Fibroblast of upper back skin (primary cell): ENCODE measurements at places on chromosomes 3 and 15.

GRCh38 chr3:50382722-50383121 is 23.4 kb upstream of the TMEM115 start:
- no peak for DNase-seq

GRCh38 chr3:14689247-14689980 is 14.5 kb downstream of the C3orf20 start:
- DNase-seq, result no peak

- no peak for DNase-seq
Measured at GRCh38 chr15:82871358-82871757, 61.9 kb downstream of the WHAMM start.

- DNase-seq, result no peak
Measured at GRCh38 chr3:196149375-196149774, 61.8 kb downstream of the ZDHHC19 start.

GRCh38 chr15:39909007-39909406 is 11.1 kb downstream of the GPR176 start:
- no peak for DNase-seq
